ENCODE measurements at places on chromosomes 12 and 14.

DNA sequence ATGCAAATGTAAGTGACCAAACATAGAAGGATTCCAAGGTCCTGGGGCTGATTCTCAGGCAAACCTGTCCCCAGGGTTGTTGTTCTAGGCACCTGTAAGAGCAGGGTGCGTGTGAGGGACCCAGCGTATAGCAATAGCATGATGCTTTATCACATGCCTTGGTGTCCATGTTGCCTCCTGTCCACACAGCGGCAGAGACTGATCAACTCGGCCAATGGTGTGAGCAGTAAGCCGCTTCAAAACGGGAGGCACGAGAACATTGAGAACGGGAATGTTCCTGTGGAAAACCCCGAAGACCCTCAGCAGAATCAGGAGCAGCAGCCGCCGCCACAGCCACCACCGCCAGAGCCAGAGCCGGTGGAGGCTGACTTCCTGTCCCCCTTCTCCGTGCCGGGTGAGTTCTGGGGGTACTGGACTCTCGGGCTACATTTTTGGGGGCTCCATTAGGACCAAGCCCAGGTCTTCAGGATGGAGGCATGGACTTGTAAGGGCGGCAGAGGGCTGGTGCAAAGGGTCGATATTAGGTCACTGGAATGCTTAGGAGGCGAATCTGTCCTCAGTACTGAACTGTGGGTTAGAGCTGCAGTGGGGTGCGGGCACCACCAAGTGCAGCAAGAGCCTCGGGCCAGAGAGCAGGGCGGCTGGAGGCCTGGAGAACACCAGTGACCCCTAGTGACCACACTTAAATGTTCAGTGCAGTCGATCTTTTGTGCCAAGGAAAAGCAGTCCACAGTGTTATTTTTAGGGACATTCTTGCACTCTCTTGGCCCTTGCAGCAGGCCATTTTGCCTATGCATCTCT lies 57.2 kb upstream of the RIN3 start:
- DNase-seq: no peak

DNA sequence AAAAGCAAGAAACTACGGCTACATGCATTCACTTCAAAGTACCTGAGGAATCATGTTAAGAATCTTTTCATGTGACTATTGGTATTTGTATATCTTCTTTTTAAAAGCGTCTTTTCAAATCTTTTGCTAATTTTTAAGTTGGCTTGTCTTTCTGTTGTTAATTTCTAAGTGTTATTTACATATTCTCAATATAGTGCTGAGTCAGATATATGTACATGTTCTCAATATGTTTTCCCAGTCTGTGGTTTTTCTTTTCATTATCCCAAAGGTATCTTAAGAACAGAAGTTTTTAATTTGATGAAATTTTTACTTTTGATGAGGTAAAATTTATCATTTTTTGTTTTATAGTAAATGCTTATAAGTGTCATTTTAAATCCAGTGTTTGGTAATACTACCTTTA lies 24.0 kb downstream of the DCP1B start:
- DNase-seq: no peak

DNA sequence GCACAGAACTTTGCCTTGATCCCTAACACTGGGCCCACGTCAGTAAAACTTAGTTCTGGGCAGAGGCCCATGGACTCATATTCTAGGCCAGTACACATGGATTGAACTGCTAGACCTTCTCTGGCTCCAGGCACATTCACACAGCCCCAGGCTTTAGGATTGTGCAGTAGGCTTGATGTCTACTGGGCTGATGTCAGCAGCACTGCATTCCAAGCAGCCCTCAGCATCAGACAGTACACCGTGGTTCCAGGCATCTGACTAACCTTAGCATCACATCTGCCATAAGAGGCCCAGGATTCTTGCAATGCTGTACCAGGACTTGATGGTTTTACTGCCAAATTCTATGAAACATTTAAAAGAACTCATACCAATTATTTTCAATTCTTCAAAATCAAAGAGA lies 301.9 kb downstream of the CCER1 start:
- no peak for DNase-seq

- DNase-seq: no peak
Measured at GRCh38 chr12:82279536-82280058, 78.6 kb downstream of the CCDC59 start.
